ENCODE measurements at places on chromosomes 13 and 19.

DNA sequence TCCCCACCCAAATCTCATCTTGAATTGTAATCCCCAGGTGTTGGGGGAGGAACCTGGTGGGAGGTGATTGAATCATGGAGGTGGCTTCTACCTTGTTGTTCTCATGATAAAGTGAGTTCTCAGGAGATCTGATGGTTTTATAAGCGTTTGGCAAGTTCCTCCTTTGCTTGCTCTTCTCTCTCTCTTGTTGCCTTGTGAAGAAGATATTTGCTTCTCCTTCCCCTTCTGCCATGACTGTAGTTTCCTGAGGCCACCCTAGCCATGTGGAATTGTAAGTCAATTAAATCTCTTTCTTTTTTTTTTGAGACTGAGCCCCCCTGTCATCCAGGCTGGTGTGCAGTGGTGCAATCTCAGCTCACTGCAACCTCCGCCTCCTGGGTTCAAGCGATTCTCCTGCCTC, 34.4 kb downstream of the VSTM1 start:
- no peak overlapping the region for H3K27ac ChIP-seq
- no peak for DNase-seq

GRCh38 chr19:40264314-40265054, 20.7 kb downstream of the AKT2 start:
- H3K27me3 ChIP-seq, result no peaks in the 10 kb centered on the region
- no peak overlapping the region for H3K4me3 ChIP-seq
- H3K27ac ChIP-seq, result no peak overlapping the region
- no peak for DNase-seq
- H3K36me3 ChIP-seq, result peaks cover 26% of the 10 kb centered on the region

DNA sequence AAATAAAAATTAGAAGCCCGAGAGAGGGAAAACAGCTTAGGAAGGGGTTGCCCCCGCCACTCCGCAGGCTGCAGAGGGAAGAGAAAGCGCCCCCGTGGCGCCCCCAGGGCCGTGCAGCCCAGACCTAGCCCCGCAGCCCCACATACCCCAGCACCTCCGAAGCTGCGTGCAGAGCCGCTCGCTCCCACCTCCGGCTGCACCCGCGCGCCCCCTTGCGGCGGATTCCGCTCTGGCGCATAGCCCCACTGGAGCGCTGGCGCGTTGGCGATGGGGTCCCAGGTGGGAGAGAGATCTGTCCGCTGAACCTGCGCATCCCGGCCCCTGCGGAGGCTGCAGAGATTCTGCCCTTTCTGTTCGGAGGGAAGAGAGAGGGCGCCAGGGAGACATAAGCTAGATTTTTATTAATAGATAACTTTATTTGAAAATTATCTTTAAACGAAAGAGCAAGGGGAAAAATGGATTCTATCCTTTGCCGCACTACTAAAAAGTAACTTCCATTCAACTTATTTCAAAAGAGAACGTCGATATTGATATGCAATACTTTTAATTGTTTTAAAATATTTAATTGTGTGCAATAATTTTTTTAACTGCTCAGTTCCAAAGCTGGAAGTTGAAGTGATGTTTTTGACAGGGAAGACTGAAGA, 11.7 kb upstream of the CLN5 start:
- H3K4me3 ChIP-seq, result no peak overlapping the region

GRCh38 chr13:73880365-73880764, 253.8 kb downstream of the KLF12 start:
- no peak overlapping the region for H3K4me3 ChIP-seq
- no peak for DNase-seq
- no peaks in the 10 kb centered on the region for H3K36me3 ChIP-seq

DNA sequence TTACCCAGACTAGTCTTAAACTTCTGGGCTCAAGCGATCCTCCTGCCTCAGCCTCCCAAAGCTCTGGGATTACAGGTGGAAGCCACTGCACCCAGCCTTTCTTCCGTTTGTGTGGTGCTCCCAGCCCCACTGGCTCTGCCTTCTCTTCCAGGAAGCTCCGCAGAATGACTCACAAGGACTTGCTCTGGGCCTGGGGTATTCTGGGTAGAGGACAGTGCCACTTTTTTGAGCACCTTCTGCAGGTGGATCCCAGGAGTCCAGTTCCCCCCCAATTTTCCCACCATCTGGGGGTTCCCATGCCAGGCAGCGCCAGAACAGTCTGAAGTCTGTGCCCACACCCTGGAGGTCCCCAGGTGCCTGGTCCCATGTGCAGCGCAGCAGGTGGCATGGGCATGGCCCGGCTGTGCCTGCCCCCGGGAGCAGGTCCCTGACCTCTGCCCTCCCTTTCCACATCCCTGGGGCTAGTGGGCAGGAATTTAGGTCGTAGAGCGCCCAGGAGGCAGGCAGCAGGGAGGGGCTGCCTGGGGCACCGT, 1.6 kb downstream of the REEP6 start:
- no peaks in the 10 kb centered on the region for H3K36me3 ChIP-seq
- DNase-seq, result no peak
- H3K27me3 ChIP-seq, result no peaks in the 10 kb centered on the region
- peaks cover 16% of the 10 kb centered on the region for H3K4me1 ChIP-seq

GRCh38 chr19:8367327-8368001, 3.5 kb downstream of the ANGPTL4 start:
- no peak overlapping the region for H3K27ac ChIP-seq
- H3K36me3 ChIP-seq, result peaks cover 19% of the 10 kb centered on the region
- no peak overlapping the region for H3K4me3 ChIP-seq
- DNase-seq, result no peak
- peaks cover 31% of the 10 kb centered on the region for H3K4me1 ChIP-seq

- H3K4me3 ChIP-seq, result no peak overlapping the region
- no peaks in the 10 kb centered on the region for H3K4me1 ChIP-seq
- no peaks in the 10 kb centered on the region for H3K27me3 ChIP-seq
- H3K36me3 ChIP-seq, result no peaks in the 10 kb centered on the region
Observed at GRCh38 chr13:112350300-112350699, 25.9 kb upstream of the SPACA7 start.

Measured in keratinocyte (primary cell).